ENCODE measurements at places on chromosomes 2 and 18.

DNA sequence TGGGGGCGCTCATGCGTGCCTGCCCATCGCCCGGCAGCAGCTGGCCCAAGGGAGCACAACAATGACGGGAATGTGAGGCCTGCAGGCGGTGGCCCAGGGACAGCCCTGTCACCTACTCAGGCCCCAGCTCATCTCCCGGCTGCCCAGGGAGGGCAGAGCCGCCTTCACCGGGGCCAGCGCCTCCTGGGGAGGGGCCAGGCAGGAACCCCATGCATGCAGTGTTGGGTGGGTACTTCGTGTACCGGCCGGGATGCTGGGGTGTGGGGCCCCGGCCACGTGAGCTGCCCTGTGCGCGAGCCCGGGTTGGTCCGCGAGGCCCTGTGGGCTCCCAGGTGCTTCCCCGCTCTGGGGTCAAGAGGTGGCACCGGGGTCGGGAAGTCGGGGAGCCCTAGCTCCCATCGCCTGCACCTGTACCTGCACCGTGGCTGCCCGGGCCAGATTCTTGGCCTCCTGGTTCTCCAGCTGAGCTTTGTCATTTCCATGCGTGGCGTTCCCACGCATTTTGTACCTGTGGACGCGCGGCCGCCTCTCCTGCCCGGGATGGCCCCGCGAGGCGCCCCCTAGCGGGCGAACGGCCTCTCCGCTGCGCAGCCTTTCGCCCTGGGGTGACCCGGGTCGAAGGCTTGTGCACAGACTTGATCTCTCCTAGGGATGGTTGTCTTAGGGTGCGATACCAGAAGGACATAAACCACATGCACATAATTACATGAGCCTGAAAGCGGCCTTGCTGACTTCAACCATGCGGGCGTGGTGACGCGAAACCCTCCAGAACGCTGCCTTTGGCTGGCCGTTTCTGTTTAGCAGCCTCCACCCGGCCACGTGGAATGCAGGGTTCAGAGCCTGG lies 950 bp downstream of the KLHL30 start:
- DNase-seq, result no peak

- DNase-seq, result no peak
Measured at GRCh38 chr2:108877506-108877905, 90.9 kb downstream of the CCDC138 start.

DNA sequence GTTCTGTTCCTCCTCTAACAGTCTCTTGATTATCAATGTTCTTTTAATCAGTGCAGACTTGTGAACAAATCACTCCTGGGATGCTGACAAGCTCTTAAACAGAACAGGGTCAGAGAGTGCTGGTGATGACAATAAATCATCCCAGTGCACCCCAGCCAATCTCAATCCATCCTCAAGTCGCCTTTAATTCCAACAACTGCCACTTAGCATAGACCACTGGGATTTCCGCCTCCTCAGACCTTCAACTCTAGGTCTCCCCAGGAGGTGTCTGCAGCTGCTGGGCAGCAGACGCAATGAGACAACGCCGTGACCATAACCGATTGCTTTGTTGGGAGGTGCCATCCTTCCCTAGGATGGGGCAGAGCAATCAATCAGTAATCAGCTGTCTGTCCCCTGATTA lies 184.2 kb upstream of the ACAA2 start:
- DNase-seq, result no peak

- no peak for DNase-seq
Measured at GRCh38 chr18:4599312-4599711, 144.2 kb upstream of the DLGAP1 start.

GRCh38 chr2:234953116-234954031 lies 1.6 kb downstream of the SH3BP4 start:
- no peak for DNase-seq

- no peak for DNase-seq
Measured at GRCh38 chr2:122999821-123000220, 1025.3 kb upstream of the CNTNAP5 start.

DNA sequence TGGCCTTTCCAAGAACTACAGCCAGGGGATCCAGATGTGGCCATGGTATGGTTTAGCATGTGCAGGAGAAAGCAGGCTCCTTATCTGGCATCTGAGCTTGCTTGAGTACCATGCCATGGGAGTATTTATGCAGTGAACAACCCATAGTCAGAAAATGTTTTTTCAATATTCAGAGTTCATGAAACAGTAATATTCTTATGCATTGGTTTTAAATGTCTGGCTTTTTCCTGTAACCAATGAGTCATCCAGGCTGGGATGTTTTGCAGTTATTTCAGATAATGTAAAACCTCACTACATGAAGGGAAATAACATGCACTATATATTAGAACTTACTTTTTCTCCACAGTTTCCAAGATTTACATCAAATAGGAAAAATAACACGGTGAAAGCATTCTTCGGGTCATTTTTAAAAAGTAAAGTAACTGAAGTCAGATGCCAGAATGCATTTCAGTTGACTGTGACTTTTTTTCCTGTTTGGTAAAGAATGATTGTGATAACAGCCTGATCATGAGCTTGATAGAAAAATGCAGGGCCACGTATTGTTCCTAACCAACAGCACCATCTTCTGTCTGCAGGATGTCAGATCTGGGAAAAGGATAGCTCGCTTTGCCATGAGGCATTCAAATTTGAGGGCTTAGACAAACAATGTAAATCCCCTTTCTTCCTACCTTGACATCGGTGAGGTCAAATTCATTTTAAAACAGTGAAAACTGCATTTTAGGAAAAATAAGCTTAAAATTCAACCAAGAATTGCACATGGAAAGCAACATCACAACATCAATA lies 152.8 kb downstream of the DSC3 start:
- no peak for DNase-seq

- DNase-seq, result no peak
Measured at GRCh38 chr2:126932529-126932928, 33.8 kb downstream of the TEX51 start.

DNA sequence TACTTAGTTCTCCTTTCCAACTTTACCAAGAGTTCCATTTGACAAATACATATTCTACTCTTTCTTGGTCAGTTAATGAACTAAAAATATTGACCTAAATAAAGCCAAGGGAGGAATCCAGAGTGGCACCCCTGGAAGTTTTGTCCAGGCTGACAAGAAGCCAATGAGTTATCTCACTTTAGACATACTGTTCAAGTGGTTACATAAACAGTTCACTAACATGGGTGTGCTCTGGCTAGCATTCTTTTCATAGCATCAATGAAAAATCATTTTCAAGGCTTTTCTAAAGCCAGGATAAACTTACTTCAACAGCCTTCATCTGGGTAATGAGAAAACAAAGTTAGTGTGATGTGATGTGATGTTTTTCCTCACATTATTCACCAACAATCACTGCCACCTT lies 649.4 kb downstream of the TDRD15 start:
- no peak for DNase-seq

DNA sequence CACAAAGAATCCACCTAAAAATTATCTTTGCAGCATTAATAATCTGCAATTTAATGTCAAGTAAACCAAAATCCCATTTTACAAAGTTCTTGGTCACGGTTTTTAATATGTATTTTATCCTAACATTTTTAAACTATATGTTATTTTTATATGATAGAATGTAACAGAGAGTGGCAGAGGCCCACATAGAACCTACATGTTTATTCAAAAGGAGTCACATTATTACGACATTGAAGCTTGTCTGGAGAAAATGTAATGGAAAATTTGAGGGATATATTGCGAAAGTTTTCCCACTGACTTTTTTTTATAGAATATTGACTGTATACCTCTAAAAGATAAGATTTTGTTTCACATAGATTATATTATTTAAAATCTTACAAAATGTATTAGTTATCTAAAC lies 89.7 kb upstream of the COL3A1 start:
- no peak for DNase-seq

DNA sequence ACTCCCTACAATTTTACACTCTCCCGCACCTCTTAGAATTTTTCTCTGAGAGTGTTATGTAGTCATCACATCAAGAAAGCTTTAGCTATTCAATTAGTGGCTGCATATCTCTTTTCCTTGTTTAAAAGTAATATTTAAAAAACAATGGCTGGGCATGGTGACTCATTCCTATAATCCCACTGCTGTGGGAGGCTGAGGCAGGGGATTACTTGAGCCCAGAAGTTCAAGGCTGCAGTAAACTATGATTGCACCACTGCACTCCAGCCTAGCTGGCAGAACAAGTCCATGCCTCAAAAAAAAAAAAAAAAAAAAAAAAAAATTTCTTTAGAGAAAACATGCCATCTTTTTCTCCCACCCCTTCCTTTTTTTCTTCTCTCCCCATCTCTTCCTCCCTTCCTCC lies 44.3 kb downstream of the AQP4 start:
- DNase-seq, result peak; percentile 59

DNA sequence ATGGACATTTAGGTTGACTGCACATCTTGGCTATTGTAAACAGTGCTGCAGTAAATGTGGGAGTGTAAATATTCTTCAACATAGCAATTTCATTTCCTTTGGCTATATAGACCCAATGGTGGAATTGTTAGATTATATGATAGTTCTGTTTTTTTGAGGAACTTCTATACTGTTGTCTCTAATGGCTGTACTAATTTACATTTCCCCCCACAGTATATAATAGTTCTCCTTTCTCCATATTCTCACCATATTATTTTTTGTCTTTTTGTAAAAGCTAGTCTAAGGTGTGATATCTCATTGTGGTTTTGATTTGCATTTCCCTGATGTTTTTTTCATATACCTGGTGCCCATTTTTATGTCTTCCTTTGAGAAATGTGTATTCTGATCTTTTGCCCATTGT lies 13.0 kb downstream of the EIF5B start:
- no peak for DNase-seq

DNA sequence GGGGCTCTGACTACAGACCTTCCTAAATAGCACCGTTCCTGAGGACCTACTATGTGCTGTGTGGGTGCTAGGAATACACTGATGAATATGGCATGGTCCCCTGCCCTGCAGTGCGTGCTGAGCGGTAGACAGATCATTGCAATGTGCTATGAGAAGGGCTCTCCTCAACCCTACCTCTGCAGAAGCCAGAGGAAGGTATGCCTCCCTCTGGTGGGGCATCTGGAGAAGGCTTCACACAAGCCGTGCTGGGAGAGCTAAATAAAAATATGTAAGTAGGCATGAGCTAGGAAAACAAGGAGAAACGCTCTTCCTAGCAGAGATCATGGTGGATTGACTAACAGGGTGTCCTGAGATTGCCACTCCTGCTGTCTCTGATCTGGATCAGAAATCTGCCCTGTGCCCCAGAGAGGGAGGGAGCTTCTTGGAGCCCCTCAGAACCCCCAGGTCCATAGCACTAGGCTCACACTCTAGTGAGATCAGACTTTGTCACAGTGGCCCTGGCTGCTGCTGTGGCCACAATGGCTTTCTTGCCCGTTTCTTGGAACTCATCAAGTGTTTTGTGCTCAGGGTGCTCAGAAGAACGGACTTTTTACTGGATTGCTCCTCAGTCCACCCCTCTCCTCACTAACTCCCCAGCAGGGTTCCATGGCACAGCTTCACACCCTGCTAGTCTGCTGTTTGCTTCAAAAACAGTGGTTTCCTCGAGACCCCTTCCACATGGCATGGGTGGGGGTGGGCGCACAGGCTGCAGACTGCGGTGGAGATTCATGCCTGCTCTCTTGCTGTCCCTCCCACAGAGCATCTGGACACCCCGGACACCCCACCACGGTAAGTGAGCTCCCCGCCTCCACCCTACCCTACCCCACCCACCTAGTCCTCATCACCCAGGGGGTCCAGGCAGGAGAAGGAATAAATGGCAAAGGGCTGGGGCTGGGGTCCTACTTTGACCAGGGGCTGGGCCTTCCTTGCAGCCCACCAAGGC lies 14.2 kb downstream of the SIGLEC15 start:
- peak; percentile 32 for DNase-seq

DNA sequence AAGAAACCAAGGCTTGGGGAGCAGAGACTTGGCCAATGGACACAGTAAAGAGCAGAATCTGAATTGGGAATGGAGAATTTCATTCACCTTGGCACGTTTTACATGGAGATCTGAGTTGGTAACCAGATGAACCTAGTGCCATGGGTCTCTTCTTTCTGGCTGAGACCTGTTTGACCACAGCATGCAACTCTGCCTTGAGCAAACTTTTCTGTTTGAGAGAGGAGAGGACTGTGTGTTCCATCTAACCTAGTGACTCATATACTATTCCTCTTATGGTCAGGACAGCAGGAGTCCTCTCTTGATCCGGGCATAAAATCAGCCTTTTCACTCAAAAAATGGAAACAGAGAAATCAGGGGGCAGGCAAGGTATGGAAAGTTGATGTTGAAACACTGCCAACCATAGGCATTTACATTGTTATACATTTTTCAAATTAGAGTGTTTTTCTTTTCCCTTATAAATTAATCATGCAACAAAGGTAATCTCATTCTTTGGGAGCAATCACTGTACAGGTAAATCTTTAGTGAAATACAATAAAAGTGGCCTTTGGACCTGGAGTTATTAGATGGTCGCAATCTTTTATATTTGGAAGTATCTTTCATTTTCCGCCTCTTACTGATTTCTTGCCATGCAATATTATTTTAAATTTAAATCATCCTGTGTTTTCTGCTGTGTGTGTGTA lies 86.7 kb downstream of the NRP2 start:
- no peak for DNase-seq

GRCh38 chr2:7031547-7032245 lies 114.5 kb downstream of the RNF144A start:
- peak; percentile 11 for DNase-seq

- DNase-seq, result no peak
Measured at GRCh38 chr2:98216616-98217015, 129.6 kb upstream of the CNGA3 start.

GRCh38 chr2:229947544-229947943 lies 25.2 kb downstream of the FBXO36 start:
- peak; percentile 63 for DNase-seq

DNA sequence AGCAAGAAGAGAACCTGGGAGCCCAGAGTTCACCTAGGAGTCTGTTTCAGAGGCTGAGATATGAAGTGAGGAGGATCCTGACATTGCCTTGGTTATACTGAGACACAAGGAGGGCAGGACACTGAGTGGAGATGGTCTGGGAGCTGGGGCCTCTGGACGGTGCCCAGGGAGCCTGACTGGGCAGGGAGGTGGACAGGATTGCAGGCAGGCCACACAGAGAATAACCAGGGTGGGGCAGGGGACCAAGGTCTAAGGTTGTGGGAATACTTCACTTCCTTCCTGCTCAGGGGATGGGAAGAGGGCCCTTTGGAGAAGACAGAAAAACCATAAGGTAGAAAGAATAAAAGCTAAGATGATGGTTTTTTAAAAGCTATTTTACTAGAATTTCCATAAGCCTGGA lies 18.7 kb downstream of the EDAR start:
- no peak for DNase-seq

All from MV-4-11 (cell line).